ENCODE measurements at places on chromosomes 3 and 15.

- DNase-seq: no peak
Observed at GRCh38 chr3:154081305-154081704, 39.9 kb upstream of the ARHGEF26 start.

DNA sequence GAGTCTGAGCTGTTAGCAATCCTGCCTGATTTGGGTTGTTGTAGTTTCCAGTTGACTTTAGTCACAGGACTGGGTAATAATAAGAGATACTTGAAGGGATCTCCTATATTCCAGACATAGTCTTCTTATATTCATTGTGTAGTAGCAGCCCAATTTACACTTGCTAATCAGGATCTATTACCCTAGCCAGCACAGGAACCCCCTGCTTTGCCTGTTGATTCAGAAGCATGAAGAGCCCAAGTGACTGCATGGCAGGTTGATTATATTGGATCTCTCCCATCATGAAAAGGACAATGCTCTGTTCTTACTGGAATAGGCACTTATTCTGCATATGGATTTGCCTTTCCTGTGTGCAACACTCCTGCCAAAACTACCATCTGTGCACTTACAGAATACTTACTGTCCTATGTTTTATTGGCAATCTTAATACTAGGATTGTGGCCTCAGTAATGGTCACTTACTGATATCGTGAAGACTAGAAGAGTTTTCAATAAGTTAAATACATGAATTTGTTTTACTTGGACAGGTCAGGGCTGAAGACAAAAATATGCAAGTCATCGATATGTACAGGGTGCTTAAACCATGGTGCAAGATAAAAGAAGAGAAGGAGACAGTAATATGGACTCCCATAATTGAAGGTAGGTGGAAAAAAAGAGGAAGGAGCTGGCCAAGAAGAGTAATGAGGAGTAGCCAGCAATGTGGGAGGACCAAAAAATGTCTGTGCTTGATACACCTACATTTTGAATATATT lies 304.1 kb downstream of the MCTP2 start:
- DNase-seq: no peak

- no peak for DNase-seq
Observed at GRCh38 chr15:51758645-51759044, 7.2 kb downstream of the TMOD2 start.

DNA sequence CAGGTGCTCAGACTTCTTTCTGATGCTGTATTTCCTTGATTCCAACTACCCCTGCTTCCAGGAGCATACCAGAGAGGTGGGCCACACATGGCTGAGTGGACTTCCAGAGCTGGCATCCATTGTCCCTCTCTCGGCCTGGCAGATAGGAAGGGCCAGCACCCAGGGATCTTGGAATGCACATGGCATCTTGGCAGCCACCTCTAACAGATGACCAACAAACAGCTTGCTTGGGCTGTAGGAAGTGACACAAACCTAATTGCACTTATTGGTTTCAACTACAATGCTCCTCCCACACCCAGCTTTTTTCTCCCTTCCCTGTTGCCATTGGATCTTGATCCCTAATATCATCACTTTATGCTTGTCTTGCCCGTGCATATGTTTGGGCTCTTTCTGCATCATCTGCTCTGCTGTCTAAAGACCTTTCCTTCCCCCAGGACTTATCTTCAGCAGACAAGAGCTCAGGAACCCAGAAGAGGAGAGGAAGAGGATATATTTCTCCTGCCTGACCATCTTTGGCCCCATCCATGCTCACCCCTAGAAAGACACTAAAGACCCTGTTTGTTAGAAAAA lies 294.6 kb downstream of the NTRK3 start:
- DNase-seq: no peak

GRCh38 chr3:146523531-146523930 lies 20.9 kb downstream of the PLSCR1 start:
- no peak for DNase-seq

- DNase-seq: no peak
Observed at GRCh38 chr15:59696332-59696731, 7.2 kb upstream of the BNIP2 start.

- no peak for DNase-seq
Observed at GRCh38 chr3:153615863-153616262, 453.8 kb downstream of the RAP2B start.

DNA sequence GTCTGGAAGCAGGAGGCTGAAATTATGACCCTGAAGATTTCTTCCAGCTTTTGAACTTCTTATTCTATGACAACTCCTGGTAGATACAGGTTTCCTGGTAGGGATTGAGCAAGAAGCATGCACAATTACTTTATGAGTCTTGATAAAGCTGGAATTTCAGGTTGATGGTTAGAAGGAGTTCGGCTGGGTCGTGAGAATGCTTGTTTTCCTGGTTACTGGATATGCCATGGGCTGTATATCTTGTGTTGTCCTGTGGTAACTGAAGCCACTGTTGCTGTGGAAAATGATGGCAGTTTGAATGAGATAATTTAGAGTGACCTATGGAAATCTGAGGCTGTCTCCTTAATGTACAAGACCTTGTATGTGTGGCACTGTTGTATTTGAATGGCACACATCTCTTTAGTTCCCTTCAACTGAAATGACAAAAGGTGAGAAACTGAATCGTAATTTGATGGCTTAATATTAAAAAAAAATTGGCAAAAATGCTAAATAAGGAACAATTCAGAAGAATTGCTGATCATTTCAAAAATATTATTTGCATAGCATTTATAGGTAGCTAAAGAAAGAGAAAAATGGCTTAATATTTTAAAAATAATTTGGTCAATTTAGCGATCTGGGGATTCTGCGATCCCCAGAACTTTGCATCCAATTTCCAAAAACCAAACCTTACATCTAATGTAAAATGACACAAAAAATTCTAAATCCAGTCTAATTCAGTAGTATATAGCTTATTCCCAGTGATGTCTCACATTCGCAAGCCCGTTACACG lies 1.1 kb upstream of the UBE2E1 start:
- DNase-seq: no peak

GRCh38 chr3:142239421-142239820 lies 14.0 kb upstream of the GK5 start:
- DNase-seq: no peak

GRCh38 chr3:140055092-140055791 lies 120.3 kb downstream of the CLSTN2 start:
- no peak for DNase-seq

DNA sequence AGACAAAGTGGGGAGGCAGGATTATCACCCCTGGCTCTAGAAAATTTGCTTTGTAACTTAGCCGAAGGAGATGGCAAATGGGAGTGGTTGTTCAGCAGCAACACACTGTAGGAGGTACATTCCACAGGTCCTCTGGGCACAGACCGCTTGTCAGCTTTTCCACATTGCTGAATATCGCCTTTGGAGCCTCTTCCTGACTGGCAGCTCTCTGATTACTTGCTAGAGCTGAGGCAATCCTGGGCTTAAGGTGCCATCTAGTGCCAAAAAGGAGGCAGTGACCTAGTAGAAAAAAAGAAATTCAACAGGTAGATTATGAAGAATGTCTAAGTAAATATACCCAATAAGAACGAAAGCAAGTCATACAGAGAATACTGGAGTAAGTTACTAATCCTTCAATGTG lies 13.1 kb upstream of the SCN5A start:
- DNase-seq: no peak

DNA sequence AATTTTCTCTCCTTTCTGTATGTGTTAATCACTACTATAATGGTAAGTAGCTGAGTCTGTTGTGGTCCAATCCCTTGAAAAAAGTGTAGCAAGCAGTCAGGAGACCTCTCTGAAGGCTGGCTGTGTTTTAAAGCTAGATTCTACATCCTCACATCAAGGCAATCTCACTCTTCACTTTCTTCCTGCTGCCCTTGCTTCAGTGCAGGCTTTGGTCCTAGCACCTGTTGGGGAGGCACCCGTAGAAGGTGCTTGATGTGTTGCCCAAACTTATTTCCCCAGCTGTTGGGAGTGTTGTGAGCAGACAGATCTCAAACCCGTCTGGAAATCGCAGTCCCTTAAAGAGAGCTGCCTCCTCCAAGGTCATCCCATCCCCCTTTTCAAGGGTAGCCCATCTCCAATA lies 8.6 kb downstream of the FRMD4B start:
- DNase-seq: no peak

DNA sequence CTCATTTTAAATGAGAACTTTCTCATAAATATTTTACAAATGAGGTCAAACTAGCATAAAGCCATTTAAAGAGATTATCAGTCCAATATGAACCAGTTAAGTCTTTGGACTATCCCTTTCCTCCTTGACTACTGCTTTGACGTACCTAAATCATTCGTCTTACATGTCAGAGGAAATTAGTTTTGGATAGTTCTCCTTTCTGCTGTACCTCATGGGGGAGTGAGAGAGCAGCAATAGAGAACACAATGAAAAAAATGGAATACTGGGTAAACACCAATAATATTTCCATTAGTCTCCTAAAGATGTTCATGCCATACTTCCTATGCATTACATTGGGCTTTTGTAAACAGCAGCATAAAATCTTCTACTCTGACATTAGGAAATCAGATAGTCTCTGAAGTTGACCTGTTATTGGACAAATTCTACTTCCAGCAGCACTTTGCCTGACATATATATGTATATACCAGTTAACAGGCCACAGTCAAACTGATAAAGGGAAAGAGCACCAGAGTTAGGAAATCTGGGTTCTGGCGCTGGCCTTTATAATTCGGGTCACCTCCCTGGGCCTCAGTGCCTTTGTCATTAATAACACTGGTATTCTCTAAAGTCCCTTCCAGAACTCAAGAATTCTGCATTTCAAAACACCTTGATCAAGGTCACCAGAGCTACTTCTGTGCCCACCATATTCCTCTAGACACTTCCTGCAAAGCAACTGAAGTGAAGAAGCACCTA lies 26.8 kb downstream of the TIMMDC1 start:
- DNase-seq: no peak

DNA sequence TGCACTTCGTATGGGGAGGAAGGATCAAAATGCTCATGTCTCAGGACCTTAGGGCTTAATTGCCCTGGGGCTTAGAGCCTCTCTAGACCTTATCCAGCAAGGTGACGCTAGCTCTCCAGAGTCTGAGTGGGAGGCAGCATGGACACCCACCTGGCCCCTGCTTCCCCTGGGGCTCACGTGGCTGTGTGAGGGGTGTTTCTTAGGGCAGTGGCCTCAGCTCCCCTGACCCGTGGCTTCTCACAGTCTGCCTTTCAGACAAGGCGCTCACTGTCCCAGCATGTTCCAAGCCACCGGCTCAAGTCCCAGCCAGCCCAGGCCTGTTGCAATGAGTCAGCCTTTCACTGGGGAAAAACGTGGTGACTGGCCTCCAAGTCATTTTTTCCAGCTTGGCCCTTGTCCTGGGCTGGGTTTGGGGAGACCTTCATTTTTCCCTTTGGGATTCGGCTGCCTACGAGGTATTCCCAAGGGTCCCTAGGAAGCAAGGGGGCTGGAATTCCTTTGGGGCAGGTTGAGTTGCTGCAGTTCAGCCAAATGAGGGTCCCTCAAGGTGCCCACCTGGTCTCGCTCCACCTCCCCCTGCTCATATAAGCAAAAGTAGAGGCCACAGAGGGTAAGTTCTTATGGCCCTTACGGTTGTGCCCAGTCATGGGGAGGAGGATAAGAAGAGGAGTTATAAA lies 15.7 kb downstream of the BHLHE40 start:
- no peak for DNase-seq

DNA sequence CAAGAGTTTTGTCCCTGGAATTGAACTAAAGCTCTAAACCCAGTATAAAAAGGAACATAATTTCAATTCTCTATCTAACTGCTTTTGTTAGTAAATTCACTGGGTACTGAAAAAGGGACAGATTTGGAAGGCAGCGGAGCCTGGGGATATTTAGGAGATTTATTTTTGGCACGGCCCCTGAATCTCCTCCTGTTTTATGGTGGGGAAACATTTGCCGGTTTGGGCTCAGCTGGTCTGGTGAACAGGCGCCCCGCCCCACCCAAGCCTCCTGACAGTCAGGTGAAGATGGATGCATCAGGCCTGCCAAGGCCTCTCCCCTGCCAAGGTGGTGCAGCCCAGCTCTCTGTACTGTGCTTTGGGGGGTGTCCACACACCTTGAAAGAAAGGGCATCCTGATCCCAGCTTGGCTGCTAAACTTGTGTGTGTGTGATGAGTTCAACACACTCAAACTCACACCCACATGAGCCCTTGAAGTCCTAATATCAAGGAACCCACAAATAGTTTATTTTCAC lies 46.3 kb downstream of the EBLN2 start:
- no peak for DNase-seq

GRCh38 chr3:135868801-135869200 lies 96.7 kb upstream of the PPP2R3A start:
- no peak for DNase-seq

- DNase-seq: no peak
Observed at GRCh38 chr3:142929890-142930289, 33.6 kb downstream of the PAQR9 start.

DNA sequence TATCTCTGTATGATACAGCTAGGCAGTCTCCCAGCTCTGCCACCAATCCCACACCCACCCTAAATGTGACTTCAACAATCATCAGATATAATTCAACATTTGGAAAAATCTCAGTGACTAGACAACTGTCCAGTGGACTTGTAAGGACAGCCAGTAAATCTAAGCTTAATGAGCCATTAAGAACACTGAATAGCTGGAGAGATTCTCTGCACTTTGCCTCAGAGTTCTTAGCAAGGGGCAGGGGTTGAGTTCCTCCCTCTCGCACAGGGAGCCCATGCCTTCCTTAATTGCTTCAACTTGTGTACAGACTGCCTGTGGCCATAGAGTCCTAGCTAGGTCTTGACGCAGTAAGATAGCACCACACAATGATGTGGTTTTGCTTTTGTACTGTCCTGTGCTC lies 15.6 kb downstream of the MEX3B start:
- DNase-seq: no peak

DNA sequence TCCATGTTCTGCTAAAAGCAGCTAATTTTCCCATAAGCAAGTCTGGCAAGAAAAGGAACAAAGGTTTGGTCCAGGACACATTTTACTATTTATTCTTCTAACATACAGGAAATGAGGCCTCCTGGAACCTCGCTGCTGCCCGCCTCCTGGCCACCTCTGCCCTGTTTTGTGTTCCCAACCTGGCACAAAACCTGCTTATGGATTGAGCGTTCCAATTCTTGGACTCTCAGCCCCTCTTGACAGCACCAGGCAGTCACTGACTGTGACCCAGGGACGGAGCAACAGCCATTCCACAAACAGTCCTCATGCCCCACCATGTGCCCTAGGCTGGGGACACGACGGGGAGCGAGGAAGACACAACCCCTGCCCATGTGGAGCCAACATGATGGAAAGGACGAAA lies 11.6 kb upstream of the SSUH2 start:
- DNase-seq: no peak

DNA sequence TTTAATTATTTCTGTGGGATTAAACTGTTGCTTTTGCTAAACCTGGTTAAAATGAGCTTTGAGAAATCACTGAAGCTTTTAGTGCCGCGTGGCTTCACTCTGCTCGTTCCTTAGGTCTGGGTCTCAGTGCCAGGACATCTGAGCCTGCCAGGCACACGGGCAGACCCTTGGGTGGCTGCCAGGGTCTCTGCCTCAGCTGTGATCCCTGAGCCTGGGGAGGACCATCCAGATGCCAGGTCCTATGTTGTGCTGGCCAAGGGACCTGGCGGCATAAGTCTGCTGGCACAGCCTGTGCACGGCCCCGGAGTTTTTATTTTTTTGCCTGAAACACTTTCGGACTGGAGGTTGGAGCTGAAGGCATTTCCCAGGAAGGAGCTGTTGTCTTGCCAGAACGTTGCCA lies 328.1 kb downstream of the LRTM1 start:
- DNase-seq: no peak

GRCh38 chr3:171514466-171514865 lies 54.3 kb upstream of the TNIK start:
- no peak for DNase-seq

Data from activated naive CD4-positive, alpha-beta T cell (primary cell).